ENCODE measurements at places on chromosomes 6 and 20. TPM values are rescaled to one million over a fixed set of nuclear protein-coding genes. Genes with fewer than 3 reads are reported as not detected.

GRCh38 chr6:3414327-3415081, 42.3 kb downstream of the SLC22A23 start:
- no peak for DNase-seq

GRCh38 chr6:11701573-11701972, 77.0 kb downstream of the ADTRP start:
- no peak for DNase-seq

DNA sequence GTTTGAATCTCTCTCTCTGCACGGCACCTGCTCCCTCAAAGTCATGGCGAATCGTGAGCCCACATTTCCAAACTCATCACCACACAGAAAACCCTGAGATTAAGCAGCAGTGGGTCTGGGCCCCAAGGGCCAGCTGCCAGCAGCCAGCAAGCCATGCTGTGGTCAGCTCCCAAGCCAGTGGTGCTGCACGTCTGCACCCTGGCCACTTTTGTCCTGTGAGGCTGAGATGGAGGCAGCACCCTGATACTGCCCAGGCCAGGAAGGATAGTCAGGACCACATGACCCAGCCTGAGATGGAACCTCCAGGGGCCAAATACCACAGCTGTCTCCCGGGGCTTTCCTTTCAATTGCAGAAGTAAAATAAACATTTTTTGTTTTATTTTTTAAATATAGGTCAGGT, 93.9 kb downstream of the PRND start:
- DNase-seq: peak; percentile 52

DNA sequence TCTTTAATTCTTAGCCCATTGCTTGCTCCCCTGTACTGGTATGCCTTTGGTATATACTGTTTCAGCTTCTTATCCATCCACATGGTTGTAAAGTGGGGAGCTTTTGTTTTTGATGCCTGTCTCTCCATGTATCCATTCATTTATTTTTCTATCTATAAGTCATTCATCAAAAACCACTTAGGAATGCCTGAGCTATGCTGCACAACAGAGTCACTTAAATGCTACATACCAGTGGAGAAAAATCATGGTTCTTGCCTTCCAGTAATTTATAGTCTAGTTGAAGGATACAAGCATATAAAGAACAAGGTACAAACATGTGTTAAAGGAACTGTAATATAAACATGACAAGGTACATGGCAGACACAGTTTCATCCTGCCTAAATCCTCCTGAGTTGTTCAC, 347.3 kb downstream of the NRN1 start:
- DNase-seq: no peak

DNA sequence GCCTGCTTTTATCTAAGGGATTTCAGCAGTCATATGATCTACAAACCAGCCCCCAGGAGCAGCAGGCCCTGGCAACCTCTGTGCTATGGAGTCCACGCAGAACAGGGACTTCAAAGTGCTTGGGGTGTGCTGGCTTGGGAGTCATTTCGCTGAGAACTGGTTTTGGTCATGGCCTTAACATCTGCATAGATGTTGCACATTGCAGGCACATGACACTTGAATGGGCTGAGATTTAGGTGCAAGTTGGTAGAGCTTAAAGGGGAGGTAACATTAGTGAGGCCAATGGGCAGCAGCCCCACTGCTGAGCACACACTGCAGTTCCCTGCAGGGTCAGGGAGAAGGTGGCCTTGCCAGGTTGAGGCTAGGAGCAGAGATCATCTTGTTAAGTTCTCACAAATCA, 43.6 kb downstream of the RREB1 start:
- DNase-seq: no peak

DNA sequence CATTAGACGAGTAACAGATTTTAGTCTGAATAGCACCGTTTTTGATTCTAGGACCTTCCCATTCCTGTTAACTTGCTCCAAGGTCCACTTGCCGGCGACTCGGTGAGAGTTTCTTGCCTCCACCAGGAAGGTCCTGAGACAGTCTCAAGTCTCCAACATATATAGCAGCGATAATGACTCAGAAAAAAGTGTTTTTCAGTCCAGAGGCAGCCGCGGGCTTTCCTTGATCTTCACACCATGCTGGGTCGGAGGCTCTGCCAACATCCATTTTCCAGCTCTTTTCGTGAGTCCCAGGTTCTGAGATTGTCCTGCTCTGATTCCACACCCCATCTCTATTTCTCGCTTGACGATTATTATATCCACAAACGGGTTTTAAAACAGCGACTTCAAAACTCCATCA, 170.5 kb downstream of the GPX5 start:
- no peak for DNase-seq

- DNase-seq: no peak
Observed at GRCh38 chr6:1230689-1231605, 81.0 kb upstream of the FOXQ1 start.

DNA sequence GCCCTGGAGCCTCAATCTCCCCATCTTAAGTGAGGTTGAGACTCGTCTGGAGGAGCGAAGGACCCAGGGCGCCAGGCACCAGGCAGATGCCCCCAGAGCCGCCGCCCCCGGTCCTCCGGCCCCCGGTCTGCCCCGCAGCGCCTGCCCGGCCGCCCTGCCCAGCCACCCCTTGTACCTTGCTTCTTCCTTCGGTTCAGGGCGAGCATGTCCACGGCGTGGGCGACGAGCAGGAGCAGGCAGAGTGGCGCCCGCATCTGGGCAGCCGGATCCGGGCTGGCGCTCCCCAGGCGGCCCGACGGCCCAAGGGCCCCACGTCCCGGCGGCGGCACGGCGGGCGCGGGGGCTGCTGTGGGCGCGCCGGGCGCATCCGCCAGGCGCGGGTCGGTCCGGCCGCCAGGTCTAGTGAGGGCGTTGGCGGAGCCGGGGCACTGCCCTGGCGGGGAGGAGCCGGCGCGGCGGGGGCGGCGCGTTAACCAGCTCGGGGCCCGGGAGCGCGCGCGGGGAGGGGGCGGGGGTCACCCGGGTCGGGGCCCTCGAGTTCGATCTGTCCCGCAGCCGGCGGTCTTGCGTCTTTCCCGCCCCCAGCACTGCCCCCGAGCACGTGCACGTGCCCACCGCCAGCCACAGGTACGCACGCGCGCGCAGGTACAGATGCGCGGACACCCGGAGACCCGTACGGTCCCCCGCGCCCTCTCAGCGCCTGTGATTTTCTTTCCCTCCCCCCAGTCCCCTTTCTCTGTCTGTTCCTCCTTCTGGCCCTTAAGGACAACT, at the start of gene RSPO4:
Gene RSPO4 (minus strand): TSS at position 401 of the 771 bp plus-strand sequence. CDS start 147 bp downstream, at position 254.
- DNase-seq: no peak

DNA sequence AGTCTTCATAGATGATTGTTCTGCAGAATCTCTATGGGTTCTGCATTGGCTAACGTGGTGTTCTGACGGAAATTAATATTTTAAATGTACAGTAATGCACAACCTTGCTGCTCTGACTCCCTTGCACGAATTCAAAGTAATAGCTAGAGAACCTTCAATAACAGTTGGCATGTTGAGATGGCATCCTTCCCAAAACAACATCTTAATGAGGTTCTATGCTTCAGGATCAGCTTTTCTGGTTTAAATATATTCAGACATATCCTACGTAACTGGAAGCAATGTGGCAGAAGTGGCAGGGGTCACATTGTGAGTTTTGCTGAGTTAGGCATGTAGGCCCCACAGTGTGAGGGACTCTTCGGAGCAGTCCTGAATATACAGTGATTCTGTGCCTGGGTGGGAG, 25.7 kb downstream of the DSE start:
- no peak for DNase-seq

GRCh38 chr6:167211881-167212712, 54.3 kb upstream of the GPR31 start:
- DNase-seq: no peak

DNA sequence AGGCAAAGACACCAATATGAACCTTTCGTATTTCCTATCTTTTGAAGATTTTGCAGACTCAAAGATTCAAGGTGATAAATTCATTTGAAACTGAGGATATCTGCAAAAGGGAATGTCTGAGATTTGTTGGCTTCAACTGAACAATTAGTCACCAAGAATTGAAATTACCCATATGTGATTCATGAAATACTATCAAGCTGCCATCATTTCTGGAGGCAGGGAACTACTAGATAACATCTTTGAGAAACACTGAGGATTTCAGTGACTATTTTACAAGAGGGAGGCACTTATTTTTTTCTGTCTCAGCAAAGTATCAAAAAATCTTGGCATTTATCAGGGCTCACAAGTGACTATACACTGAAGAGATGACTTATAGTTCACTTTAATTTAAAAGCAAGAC, 39.8 kb upstream of the MMS22L start:
- DNase-seq: no peak

- DNase-seq: no peak
Observed at GRCh38 chr6:91358986-91359385, 772.1 kb upstream of the MAP3K7 start.

DNA sequence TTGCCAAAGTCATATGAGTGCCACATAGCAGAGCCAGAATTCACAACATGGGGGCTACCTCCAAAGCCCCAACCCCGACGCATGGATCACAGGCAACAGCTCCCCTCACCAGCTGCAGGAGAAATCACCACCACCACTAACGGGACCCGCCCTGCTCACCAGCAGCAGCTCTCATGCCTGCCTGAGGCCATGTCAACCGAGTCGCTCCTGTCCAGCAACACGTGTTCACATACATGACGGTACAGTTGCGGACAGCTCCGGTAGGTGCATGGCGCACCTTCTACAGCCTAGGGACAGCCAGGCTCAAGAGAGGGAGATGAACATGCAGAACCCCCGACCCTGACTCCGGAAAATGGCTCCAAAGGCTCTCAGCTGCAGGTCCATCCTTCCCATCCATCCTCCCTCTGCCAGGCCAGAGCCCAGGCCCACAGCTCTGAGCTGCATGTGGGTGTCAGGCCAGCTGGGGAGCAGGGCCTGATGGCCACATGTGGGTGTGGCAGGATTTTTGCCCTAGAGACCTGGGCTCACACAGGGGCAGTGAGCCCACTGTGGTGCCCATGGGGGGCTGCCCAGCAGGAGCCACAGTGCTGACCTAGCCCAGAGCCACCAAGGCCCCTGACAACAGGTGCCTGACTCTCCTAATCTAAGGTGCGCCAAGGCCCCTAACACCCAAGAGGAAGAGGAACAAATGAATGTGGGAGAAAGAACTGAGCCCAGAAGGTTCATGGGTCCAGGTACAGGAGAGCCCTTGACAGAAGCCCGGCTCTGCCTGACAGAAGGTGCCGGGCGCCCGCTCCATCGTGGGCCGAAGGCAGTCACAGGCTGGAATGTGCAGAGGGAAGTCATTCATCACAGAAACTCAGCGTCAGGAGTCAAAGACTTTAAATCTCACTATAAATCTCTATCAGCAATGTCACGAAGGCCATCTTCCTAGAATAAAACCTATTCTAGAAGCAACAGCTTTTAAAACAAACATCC, 10.5 kb downstream of the RPS6KA2 start:
- DNase-seq: no peak

Gene SLC22A3
- total RNA-seq: 1.4 TPM

Gene ZNF184
- total RNA-seq: 7.3 TPM

Gene CALHM4
- total RNA-seq: not detected

Gene RPP21
- total RNA-seq: 39.7 TPM

Gene DNMT3B
- total RNA-seq: 4.7 TPM

Gene SLC32A1
- not detected for total RNA-seq

Gene MOG
- not detected for total RNA-seq
